ENCODE measurements at places on chromosomes 4 and X. TPM values are rescaled to one million over a fixed set of nuclear protein-coding genes. Genes with fewer than 3 reads are reported as not detected.
A peak's percentile ranks its signal among the peaks of the same experiment; 100 is the strongest.

The SLC4A4 gene
- 74.6 TPM for polyA plus RNA-seq

GRCh38 chr4:86032476-86033022 lies 327.3 kb downstream of the MAPK10 start:
- DNase-seq = no peak

- no peak for DNase-seq
Measured at GRCh38 chr4:119246177-119246733, 33.7 kb downstream of the USP53 start.

DNA sequence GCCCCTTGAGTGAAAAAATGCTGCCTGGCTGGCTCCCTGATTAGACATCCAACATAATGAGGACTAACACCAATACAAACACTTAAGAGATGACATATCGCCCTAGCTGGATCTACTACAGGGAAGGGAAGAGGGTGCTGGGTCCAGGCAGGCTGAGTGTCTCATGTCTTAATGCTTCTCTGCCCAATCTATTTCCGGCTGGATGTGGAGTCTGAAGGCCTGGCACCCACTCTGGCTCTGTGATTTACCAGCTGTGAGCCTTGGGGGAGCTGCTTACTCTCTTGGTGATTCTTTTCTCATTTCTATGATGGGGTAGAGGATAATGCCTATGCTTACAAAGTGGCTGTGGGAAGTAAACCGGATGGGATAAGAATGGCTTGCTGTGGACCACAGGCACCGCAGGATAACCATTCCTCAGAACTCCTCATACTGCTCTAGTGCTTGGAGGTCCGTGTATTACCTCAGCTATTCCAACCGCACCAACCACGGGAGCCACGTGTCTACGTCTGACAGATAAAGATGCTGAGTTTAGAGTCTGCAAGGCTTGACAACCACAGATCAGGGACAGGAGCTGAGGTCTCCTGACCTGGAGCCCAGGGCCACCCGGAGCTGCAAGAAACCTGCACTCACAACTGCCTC lies 161.7 kb downstream of the AFAP1 start:
- no peak for DNase-seq

DNA sequence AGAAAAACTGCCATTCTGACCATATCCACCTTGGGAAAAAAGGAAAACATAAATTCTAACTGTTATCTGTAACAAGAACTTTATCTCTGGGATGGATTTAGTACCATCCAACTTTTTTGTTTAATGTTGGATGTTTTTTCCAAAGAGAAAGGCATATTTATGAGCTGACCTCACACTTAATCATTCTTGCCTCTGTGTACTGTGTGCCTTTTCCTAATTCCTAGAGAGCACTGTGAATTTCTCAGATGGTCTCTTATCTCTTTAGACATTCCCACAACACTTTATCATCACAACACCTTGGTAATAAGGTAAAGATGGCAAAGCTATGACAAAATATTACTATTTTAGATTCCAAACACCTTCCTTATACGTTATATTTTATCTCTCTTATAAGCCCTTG lies 126.2 kb downstream of the COL4A6 start:
- no peak for DNase-seq

The TCEAL7 gene
- polyA plus RNA-seq = 49.6 TPM

GRCh38 chrX:45164021-45164621 lies 36.6 kb downstream of the DIPK2B start:
- DNase-seq = no peak

DNA sequence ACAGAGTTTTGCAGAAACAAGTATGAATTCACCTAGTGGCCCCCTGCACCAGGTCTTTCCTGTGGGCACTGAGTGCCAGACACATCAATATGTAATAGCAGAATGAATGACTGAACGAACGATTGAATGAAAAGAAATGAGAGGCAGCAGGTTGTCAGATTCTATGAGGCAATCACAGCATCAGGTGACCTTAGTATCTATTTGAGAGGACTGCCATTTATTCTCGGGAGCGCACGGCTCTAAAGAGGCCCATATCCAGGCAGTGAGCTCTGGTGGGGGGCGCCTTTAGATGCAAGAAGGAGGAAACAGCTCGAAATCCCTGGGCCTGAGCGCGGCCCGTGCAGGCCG lies 528 bp upstream of the SLC25A4 start:
- DNase-seq = no peak

The SERPINA7 gene
- 0.14 TPM for polyA plus RNA-seq

The COL4A5 gene
- polyA plus RNA-seq = 123 TPM

The RS1 gene
- 0.14 TPM for polyA plus RNA-seq

- peak; percentile 8 for DNase-seq
Measured at GRCh38 chr4:156109943-156110900, 156.6 kb upstream of the CTSO start.

The KIF4A gene
- 17.9 TPM for polyA plus RNA-seq

GRCh38 chrX:132373610-132374009 lies 115.2 kb downstream of the MBNL3 start:
- DNase-seq = no peak

GRCh38 chr4:153808175-153808574 lies 19.3 kb upstream of the SFRP2 start:
- no peak for DNase-seq

DNA sequence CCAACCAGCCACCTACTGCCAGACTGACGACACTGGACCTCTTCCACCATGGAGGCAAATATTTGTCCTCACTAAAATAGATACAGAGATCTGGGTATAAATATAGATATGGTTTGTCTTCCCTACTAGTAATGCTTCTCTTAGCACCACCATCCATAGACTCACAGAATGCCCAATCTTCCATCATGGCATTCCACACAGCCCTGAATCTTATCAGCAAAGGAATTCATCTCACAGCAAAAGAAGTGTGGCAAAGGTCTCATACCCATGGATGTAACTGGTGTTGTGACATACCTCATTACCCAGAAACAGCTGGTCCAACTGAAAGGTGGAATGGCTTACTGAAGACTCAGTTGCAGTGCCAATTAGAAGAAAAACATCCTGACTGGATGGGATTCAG lies 47.2 kb upstream of the HS6ST2 start:
- no peak for DNase-seq

DNA sequence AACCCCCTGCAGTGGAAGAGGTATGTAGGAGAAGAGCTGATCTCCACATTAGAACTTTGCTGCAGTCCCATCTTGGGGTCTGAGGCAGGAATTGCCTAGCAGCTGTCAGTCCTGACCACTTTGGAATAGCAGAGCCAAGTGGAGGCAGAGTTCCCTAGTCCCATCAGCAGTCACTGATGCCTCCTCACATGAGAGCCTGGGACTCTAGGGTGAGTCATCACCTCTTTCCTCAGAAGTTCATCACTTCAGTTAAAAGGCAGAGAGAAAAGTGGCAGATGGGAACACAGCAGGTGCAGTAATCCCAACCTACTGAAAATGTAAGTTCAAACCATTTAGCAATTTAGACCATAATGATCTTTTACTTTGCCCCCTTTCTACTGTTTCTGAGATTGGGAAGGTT lies 73.9 kb upstream of the MED14 start:
- no peak for DNase-seq

DNA sequence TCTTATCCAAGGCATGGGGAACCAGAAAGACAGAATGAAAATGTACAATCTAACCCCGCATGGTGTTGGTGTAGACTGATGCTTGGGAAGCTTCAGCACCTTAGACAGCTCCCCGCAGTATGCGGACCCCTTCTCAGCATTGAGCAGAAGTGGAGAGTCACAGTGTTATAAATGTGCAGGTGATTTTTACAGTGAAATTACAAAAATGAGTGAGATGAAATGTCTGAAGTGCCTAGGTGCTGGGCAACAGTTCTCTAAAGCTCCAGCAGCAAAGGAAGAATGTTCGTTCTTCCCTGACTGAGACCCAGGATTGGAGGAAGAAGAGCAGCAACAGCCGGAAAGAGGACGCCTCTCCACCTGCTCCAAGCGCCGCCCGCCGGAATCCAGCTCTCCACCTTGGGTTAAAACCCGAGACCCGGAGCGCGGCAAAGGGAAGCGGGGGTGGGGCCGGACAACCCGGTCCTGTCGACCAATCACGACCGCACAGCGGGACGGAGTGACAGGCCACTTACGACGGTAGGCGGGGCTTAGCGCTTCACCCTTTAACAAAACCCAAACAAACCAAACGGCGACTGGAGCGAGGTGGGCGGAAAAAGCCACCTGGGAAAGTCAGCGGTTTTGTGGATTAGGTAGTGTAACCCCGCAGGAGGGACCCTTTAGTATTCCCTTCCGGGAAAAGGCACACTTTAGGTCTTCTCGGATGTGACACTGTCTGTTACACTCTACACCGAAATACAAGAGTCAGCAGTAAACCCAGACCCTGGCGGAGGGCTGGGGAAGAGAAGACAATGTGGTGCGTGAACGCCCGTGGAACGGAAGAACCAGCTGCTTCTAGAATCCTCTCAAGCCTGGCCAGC lies at the start of gene GLRA3:
TSS of gene GLRA3 (minus strand) at position 403 of the 857 bp plus-strand sequence. CDS start 436 bp downstream, outside the sequence.
- peak; percentile 71 for DNase-seq

GRCh38 chr4:105189855-105190650 lies 43.4 kb downstream of the TET2 start:
- DNase-seq = no peak

- DNase-seq = no peak
Measured at GRCh38 chrX:123173833-123174232, 10.2 kb upstream of the GRIA3 start.

DNA sequence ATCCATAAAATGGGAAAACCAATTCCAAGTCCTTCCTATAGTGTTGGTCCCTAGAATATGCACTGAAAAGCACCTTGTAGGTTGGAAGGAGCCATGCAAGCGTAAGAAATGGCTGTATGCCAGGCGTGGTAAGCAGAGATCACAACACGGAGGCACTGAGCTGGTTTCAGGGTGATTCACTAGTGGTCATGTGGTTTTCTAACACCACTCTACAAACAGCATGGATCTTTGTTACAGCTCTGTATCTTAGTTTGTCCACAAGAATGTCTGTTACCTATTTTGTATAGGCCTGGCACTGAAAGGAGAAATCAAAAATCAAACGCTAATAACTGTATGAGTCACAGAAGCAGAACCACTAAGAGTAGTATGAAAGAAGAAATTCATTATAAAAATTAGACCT lies 71.9 kb downstream of the MAGEB17 start:
- DNase-seq = no peak

The CCDC160 gene
- polyA plus RNA-seq = 12.2 TPM

DNA sequence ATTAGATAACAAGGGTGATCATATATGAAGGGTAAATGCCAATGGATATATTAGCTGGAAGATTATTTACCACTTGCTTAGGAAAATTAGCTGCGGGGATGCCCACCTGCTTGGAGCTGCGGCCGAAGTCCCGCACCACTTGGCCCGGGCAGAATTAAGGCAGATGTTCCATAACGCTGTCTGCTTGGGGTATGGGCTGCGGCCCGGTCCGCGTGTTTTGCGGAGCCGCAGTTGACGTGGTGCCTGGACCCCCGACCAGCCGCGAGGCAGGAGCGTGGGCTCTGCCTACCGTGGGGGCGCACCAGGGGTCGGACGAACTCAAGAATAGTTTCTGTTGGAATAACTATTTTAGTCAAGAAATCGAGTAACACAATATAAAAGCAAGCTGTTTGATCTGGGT lies 235.2 kb downstream of the CPXCR1 start:
- no peak for DNase-seq

DNA sequence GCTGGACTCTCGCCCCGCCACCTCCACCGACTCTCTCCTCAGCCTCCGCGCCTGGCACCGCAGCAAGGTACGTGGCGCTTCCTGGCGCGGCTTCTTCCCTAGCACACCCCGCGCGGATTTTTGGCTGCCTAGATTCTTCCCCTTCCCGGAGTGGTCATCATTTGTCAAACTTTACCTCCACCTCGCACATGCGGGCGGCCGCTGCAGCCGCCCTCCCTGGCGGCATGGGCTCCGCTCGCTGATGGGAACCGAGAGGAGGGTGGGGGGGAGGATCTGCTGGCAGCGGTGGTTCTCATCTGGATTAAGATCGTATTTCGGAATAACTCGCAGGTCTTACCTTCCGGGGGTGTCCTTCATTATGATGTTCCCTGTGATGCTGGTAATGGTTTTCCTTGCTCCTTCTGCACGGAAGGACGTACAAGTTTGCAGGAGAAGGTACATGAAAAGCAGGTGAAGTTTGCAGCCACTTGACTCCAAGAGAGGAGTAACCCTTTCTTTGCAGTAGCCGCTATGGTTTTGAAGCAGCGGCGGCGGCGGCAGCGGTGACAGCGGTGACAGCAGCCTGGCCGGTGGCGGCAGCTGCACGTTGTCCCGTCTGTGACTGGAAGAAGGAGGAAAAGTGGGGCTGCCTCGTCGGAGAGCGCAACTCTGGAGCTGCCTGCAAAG lies 2183.9 kb upstream of the TENM3 start:
- DNase-seq = peak; percentile 35

The TMPRSS11A gene
- not detected for polyA plus RNA-seq

GRCh38 chr4:174604198-174604597 lies 81.9 kb upstream of the HPGD start:
- no peak for DNase-seq

- no peak for DNase-seq
Measured at GRCh38 chrX:20217906-20218305, 48.8 kb downstream of the RPS6KA3 start.

DNA sequence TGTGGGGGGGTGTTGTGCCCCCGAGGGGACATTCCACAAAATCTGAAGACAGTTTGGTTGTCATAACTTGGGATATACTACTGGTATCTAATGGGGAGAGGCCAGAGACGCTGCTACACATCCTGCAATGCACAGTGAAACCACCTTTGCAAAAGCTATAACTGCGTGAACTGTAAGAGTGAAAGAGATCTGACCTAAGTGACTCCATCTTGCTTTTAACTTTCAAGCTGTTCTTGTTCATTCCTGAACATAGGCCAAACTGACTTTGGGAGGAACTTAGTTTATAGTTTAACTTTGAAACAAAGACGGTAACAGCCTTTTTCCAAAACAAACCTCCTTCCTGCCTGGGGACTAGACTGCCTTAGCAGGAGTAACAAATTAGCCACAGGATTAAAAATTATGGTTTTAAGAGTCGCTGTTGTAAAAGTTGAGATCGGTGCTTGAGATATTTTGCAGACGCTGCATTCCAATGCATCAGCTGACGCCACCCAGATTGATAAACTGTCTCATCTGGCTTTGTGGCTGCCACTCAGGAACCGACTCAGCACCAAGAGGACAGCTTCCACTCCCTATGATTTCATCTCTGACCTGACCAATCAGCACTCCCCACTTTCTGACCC lies 70.9 kb downstream of the ATXN3L start:
- no peak for DNase-seq

The CCNB3 gene
- polyA plus RNA-seq = 1.2 TPM

- no peak for DNase-seq
Measured at GRCh38 chr4:4610672-4611071, 68.8 kb upstream of the STX18 start.

All from left renal cortex interstitium (tissue), 4 donors.